ENCODE measurements at places on chromosomes 1 and 21. TPM values are rescaled to one million over a fixed set of nuclear protein-coding genes. Genes with fewer than 3 reads are reported as not detected.
A peak's percentile ranks its signal among the peaks of the same experiment; 100 is the strongest.

DNA sequence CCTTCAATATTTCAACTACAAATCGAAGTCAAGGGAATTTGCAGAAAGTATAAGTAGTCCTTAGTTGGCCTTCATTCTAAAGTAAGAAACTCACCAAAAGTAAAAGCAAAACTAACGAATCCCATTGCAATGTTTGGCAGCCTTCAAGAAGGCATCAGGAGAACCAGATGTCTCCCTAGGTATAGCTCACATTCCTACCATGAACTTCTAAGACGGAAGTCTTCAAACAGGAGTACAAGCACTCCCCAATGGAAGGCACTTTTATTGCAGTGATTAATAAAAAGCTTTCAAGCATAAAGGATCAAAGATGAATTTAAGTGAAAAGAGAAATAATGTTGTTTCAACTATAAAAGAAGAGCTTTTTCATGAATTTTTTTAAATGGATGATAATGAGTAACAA, 236.0 kb upstream of the NR5A2 start:
- no peaks in the 10 kb centered on the region for H3K36me3 ChIP-seq
- no peak overlapping the region for H3K4me3 ChIP-seq
- H3K27ac ChIP-seq: no peak overlapping the region
- H3K4me1 ChIP-seq: no peaks in the 10 kb centered on the region
- no peaks in the 10 kb centered on the region for H3K27me3 ChIP-seq

Gene ZNF648
- not detected for total RNA-seq

Gene RXFP4
- not detected for total RNA-seq

GRCh38 chr1:220368352-220369265, 96.4 kb upstream of the RAB3GAP2 start:
- no peak overlapping the region for H3K4me3 ChIP-seq
- no peak for DNase-seq
- H3K27me3 ChIP-seq: peaks cover 12% of the 10 kb centered on the region
- H3K4me1 ChIP-seq: no peaks in the 10 kb centered on the region
- H3K27ac ChIP-seq: no peak overlapping the region

- no peak for DNase-seq
- H3K27me3 ChIP-seq: no peaks in the 10 kb centered on the region
- no peak overlapping the region for H3K4me3 ChIP-seq
- no peaks in the 10 kb centered on the region for H3K36me3 ChIP-seq
- no peak overlapping the region for H3K27ac ChIP-seq
- peaks cover 27% of the 10 kb centered on the region for H3K4me1 ChIP-seq
Measured at GRCh38 chr1:198599749-198600148, 39.1 kb upstream of the PTPRC start.

DNA sequence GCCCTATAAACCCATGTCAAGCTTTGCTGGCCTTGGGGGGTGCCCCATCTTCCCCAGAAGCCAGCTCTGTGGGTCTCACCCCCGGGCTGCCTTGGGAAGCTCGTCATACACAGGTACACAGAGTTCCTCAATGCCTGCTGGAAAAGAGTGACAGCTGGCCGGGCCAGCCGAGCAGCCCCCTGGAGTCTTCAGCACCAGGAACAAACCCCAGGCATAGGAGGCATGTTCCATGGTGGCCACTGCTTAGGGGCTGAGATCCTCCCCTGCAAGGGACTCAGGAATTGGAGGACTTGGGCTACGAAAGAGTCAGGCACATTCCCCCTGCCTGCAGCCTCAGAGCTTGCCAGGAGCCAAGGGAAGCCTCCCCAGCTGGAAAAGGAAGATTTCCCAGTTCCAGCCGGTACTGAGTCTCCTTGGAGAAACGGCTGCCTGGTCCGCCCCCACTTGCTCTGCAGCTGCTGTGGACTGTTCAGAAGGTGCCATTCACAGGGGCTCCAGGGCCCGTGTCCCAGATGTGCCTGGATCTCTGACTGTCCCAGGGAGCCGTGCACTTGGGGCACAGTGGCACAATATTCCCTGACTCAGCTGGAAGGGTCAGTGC, 89.5 kb downstream of the STUM start:
- H3K27me3 ChIP-seq: no peaks in the 10 kb centered on the region
- peak; percentile 27 for DNase-seq
- peak overlapping the region; percentile 15 for H3K27ac ChIP-seq

DNA sequence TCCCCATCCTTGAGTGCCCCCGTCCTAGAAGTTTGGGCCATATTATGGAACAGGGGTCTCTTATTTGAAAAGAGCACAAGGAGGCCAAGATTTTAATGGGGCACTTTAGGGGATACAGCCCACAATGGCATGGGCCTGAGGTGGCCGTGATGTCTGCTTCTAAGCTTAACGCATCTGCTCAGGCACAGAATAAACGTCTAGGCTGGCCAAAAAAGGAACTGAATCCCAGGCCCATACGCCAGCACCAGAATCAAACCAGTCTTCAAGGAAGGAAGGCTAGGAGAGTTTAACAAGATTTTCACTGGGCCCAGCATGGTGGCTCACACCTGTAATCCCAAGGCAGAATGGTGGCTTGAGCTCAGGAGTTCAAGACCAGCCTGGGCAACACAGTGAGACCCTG, 9.2 kb upstream of the SARS1 start:
- DNase-seq: no peak
- no peak overlapping the region for H3K27ac ChIP-seq
- no peak overlapping the region for H3K4me3 ChIP-seq
- H3K27me3 ChIP-seq: no peaks in the 10 kb centered on the region

Gene HMGCS2
- total RNA-seq: not detected

Gene MROH9
- total RNA-seq: not detected

Gene AKR7A2
- 11.1 TPM for total RNA-seq

Gene BRINP3
- total RNA-seq: not detected

- H3K27me3 ChIP-seq: peaks cover 4% of the 10 kb centered on the region
- H3K36me3 ChIP-seq: no peaks in the 10 kb centered on the region
- no peak overlapping the region for H3K4me3 ChIP-seq
- no peak for DNase-seq
- no peak overlapping the region for H3K27ac ChIP-seq
Measured at GRCh38 chr1:5551274-5551975, 440.8 kb downstream of the NPHP4 start.

DNA sequence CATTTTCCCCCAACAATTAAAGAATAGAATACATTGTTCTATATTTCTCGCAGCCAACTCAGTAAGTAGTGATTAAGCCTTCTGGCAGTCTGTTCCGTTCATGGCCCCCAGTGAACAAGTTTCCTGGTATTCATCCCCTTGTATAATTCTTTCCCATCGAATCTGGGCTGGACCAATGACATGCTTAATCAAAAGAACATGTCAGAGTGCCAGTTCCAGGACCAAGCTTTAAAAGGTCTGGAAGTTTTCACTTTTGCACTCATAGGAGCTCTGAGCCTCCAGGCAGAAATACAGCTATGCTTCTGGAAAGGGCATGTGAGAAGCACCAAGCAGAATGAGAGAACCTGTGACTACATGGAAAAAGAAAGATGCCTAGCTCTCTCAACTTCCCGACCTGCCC, 22.5 kb upstream of the DPYD start:
- DNase-seq: no peak
- no peaks in the 10 kb centered on the region for H3K27me3 ChIP-seq
- peaks cover 8% of the 10 kb centered on the region for H3K4me1 ChIP-seq
- no peak overlapping the region for H3K4me3 ChIP-seq
- H3K27ac ChIP-seq: no peak overlapping the region

- H3K27ac ChIP-seq: no peak overlapping the region
- DNase-seq: no peak
- H3K36me3 ChIP-seq: no peaks in the 10 kb centered on the region
- H3K4me3 ChIP-seq: no peak overlapping the region
- no peaks in the 10 kb centered on the region for H3K27me3 ChIP-seq
- no peaks in the 10 kb centered on the region for H3K4me1 ChIP-seq
Measured at GRCh38 chr1:224786533-224787250, 142.8 kb upstream of the DNAH14 start.

Gene TSACC
- not detected for total RNA-seq

- H3K4me3 ChIP-seq: no peak overlapping the region
- H3K27me3 ChIP-seq: no peaks in the 10 kb centered on the region
- no peak overlapping the region for H3K27ac ChIP-seq
- no peak for DNase-seq
Measured at GRCh38 chr1:244162786-244163530, 111.9 kb downstream of the ZBTB18 start.

DNA sequence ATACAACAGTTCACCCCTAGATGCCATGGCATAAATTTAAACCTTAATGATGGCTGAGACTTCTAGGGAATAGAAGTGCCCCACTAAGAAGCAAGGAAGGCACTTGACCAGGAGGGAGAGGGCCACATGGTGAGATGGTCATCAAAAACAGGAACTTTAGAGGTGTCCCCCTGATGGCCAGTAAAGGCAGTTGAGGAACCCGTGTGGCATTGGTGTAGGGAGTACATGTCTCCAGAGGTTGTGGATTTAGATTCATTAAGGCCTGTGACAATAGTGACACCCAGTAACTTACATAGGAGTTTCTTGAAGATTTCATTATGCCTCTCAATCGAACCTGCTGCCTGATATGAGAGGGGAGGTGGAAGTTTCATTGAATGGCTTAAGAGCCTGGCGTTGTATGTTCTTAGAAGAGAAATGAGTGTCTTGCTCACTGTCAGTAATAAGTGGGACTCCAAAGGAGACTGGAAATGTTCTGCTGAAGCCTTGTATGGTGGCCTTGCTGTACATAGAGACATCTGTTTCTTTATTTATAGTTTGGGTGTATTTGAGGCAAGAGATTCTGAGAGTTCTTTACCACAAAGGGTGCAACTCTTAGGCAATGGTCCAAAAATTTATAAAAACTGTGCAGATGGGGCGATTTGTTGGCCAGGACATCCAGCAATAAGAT, 27.9 kb downstream of the EDARADD start:
- no peaks in the 10 kb centered on the region for H3K27me3 ChIP-seq
- H3K4me3 ChIP-seq: no peak overlapping the region
- no peaks in the 10 kb centered on the region for H3K36me3 ChIP-seq
- H3K27ac ChIP-seq: no peak overlapping the region

DNA sequence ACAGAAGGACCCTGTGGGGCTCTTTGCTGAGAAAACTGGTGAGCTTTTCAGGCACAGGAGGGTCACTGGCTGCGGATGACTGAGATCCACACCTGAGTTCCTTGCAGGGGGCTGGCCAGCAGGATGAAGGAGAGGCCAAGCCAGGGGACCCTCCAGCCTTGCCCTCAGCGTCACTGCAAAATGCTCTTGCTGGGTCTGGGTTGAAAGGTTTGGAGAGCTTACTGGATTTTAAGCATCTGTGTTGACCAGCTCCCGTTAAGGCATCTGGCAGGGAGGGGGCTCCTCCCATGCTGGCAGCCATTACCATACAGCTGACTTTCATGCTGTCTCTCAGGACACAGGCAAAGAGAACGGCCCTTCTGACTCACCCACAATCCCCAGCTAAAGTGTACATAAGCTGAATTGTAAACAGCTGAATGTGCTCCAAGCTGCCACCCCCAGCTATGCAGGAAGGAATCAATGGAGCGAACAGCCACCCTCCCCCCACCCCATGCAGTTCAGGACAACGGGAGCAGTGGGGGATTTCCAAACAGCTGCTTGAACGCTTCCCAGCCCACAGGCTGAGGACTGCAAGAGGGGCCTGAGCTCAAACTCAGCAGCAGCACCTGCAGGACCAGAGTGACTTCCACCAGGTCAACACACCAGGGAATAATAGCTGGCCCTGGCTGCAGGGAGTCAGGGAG, 21.3 kb upstream of the A3GALT2 start:
- no peak overlapping the region for H3K27ac ChIP-seq
- no peaks in the 10 kb centered on the region for H3K27me3 ChIP-seq
- H3K4me1 ChIP-seq: peaks cover 23% of the 10 kb centered on the region

- no peaks in the 10 kb centered on the region for H3K36me3 ChIP-seq
- H3K4me3 ChIP-seq: no peak overlapping the region
- H3K4me1 ChIP-seq: no peaks in the 10 kb centered on the region
- H3K27me3 ChIP-seq: no peaks in the 10 kb centered on the region
- no peak overlapping the region for H3K27ac ChIP-seq
- no peak for DNase-seq
Measured at GRCh38 chr21:39670701-39671100, 58.0 kb downstream of the B3GALT5 start.

DNA sequence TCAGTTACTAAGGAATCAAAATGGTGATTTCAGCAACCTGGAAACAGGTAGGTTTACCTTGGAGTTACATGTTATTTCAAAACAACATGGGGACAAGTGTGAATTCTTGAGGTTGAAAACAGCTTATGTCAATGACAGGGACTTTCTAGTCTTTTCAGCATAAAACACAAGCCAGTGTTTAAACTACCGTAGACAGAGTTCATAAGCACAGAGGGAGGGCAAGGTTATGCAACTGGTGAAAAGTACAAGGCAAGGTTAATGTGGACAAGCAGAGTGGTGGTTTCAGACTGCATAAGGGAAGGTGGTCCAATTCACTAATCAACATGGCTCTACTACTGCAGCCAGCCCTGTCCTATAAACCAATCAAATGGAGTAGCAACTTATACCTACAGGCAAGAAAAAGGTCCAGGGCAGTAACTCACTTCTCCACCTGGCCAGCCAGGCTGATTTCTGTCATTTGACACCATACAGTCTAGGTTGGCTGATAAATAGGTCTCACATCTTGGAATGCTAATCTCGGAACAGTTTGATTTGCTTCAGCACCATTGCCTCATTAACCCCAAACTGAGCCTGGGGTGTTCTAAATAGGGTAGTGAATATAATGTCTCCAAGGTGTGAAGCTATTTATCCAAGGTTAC, 250.3 kb upstream of the PROX1 start:
- no peaks in the 10 kb centered on the region for H3K27me3 ChIP-seq
- H3K4me3 ChIP-seq: no peak overlapping the region
- H3K27ac ChIP-seq: no peak overlapping the region
- no peak for DNase-seq
- H3K4me1 ChIP-seq: no peaks in the 10 kb centered on the region
- no peaks in the 10 kb centered on the region for H3K36me3 ChIP-seq

GRCh38 chr1:7476861-7477547, 294.1 kb upstream of the VAMP3 start:
- H3K4me1 ChIP-seq: no peaks in the 10 kb centered on the region
- no peak overlapping the region for H3K27ac ChIP-seq
- no peak for DNase-seq
- no peaks in the 10 kb centered on the region for H3K36me3 ChIP-seq

Gene GBP5
- 52.9 TPM for total RNA-seq

DNA sequence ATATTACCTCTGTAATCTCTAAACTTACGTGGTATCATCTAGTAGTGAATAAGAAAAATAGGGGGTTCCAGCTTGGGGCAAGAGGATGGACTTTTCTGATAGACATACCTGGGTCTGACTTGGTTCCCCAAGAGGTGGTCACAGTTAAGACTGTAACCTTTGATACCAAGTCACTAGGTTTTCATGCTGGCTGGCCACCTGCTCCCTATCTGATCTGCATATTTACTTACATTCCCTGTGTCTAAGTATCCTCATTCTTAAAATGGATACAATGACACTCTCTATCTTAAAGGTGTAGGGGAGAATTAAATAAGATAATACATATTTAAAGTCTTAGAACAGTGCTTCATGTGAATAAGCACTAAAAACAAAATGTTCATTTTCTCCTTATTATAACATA, 312.1 kb downstream of the DSCAM start:
- H3K4me1 ChIP-seq: no peaks in the 10 kb centered on the region
- H3K4me3 ChIP-seq: no peak overlapping the region
- H3K27ac ChIP-seq: no peak overlapping the region

GRCh38 chr1:76680651-76681050, 186.6 kb upstream of the ST6GALNAC5 start:
- no peak overlapping the region for H3K27ac ChIP-seq
- H3K4me1 ChIP-seq: no peaks in the 10 kb centered on the region
- no peak for DNase-seq
- H3K4me3 ChIP-seq: no peak overlapping the region
- H3K36me3 ChIP-seq: no peaks in the 10 kb centered on the region
- no peaks in the 10 kb centered on the region for H3K27me3 ChIP-seq

Data from CD4-positive, alpha-beta T cell (primary cell).